CD4-positive, alpha-beta T cell treated with Interferon gamma for 1 hour (primary cell): ENCODE measurements at places on chromosomes 11 and 22.

DNA sequence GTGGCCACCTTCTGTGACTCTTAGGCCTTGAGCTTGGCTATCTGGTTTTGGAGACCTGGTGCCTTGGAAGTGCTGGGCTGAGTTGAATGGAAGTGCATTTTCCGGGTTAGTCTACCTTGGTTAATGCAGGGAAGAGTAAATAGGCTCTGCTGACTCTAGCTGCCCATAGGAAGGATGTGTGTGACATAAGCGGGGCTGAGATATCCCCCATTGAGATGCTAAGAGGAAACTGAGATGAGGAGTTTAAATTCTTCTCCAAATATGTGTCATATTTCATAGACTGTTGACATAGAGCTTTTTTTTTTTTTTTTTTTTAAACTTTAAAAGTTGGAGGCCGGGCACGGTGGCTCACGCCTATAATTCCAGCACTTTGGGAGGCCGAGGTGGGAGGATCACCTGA is 30.8 kb downstream of the ZNRF3 start:
- DNase-seq = no peak

- no peak for DNase-seq
These were observed 49.9 kb downstream of the ZBTB16 start for GRCh38 chr11:114109206-114110090.

GRCh38 chr11:13228572-13228971 is 49.0 kb upstream of the BMAL1 start:
- DNase-seq = no peak

GRCh38 chr11:47453365-47453764 is 4.4 kb upstream of the RAPSN start:
- no peak for DNase-seq

- no peak for DNase-seq
These were observed 55.7 kb upstream of the DEUP1 start for GRCh38 chr11:93274851-93275250.

DNA sequence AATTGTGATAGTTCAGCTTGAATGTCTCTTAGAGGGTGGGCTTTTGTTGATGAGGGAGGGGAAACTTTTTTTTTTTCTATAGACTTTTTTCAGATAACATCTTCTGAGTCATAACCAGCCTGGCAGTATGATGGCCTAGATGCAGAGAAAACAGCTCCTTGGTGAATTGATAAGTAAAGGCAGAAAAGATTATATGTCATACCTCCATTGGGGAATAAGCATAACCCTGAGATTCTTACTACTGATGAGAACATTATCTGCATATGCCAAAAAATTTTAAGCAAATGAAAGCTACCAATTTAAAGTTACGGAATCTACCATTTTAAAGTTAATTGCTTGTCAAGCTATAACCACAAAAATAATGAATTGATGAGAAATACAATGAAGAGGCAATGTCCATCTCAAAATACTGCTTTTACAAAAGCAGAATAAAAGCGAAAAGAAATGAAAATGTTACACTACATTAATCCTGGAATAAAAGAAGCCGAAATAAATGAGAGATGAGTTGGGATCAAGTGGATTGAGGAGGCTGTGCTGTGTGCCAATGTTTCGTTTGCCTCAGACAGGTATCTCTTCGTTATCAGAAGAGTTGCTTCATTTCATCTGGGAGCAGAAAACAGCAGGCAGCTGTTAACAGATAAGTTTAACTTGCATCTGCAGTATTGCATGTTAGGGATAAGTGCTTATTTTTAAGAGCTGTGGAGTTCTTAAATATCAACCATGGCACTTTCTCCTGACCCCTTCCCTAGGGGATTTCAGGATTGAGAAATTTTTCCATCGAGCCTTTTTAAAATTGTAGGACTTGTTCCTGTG is 3.9 kb downstream of the MALAT1 start:
- DNase-seq = no peak

GRCh38 chr11:123178186-123178585 is 16.9 kb downstream of the CLMP start:
- DNase-seq = no peak

DNA sequence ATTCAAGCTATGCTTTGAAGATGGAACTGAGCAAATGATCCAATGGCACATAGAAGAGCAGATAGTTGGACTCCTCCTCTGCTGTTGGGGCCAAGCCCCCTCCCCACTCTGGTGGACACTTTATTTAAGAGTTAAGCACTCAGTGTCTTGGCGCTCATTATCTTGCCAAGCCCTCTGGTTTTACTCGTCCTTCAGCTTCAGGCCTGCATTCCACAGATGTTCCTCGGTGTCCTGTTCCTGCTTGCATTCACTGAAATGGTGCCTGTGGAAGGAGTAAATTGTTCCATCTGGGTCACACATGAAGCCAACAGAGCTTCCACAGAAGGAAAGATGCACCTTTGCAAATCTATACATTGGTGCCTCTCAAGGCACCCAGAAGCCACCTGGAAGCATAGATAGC is 26.1 kb downstream of the MAML2 start:
- no peak for DNase-seq

DNA sequence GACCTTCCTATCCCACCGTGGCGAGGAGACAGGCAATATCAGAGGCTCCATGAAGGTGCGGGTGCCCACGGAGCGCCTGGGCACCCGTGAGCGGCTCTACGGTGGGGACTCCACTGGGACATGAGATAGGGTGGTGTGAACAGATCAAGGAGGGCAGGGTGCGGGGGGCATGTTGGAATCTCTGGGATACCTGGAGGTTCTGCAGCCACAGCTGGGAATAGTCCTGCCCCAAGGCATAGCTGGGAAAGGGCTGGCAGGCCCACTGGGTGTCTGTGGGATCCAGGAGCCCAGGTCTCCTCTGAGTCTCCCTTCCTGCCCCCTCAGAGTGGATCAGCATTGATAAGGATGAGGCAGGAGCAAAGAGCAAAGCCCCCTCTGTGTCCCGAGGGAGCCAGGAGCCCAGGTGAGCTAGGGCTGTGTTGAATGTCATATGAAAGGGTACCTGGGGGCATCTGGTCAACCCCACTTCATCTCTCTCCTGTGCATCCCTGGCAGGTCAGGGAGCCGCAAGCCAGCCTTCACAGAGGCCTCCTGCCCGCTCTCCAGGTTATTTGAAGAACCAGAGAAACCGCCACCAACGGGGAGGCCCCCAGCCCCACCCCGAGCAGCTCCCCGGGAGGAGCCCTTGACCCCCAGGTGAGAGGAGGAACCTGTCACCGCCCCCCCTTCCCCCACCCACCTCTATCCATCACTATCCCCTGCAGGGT is 8.5 kb downstream of the PHOX2A start:
- no peak for DNase-seq
